CD4-positive, alpha-beta T cell treated with Interleukin-15 for 4 hours (primary cell): ENCODE measurements at places on chromosomes 7 and 10.

GRCh38 chr7:121639705-121640104 is 233.3 kb upstream of the PTPRZ1 start:
- no peak for DNase-seq

GRCh38 chr7:118731854-118732253 is 507.4 kb downstream of the ANKRD7 start:
- no peak for DNase-seq

DNA sequence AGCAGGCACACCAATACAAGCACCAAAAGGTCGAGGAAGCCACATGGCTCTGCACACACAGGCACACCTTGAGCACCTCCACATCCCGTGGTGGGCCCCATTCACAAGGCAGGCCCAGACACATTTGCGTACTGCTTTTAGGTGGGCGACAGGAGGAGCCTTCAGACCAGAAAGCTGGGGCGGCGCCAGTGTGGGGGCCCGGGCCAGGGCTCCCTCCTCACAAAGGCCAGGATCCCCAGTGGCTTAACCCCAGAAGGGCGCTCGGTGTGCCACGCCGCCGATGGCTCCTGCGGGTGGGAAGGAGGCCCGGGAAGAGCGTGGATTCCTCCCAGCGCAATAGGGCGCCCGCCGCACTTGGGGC is 2.8 kb upstream of the SMARCD3 start:
- no peak for DNase-seq

- no peak for DNase-seq
These were observed 30.6 kb downstream of the FAM204A start for GRCh38 chr10:118311505-118311904.

GRCh38 chr7:129122078-129122750 is 22.3 kb upstream of the TSPAN33 start:
- DNase-seq, result no peak
